ENCODE measurements at places on chromosomes 4 and X. TPM values are rescaled to one million over a fixed set of nuclear protein-coding genes. Genes with fewer than 3 reads are reported as not detected.

The SULT1B1 gene
- total RNA-seq = 2.2 TPM

The LRCH2 gene
- not detected for total RNA-seq

The GRIA3 gene
- not detected for total RNA-seq

The ZNF732 gene
- not detected for total RNA-seq

The EDA gene
- total RNA-seq = 0.92 TPM

The PDE5A gene
- total RNA-seq = 0.22 TPM

The HHIP gene
- total RNA-seq = not detected

The IDUA gene
- 5.4 TPM for total RNA-seq

The AFAP1 gene
- total RNA-seq = 26.5 TPM

The WFS1 gene
- 1.8 TPM for total RNA-seq

The CAMK2D gene
- total RNA-seq = 62.8 TPM

The ARMCX4 gene
- total RNA-seq = 5.8 TPM

The PRDM5 gene
- total RNA-seq = 0.52 TPM

The OTC gene
- total RNA-seq = 0.23 TPM

The MAGEE2 gene
- not detected for total RNA-seq

The IL21 gene
- total RNA-seq = 0.09 TPM

Measured in activated CD8-positive, alpha-beta T cell treated with anti-CD3 and anti-CD28 coated beads for 36 hours (primary cell).